CD8-positive, alpha-beta memory T cell (primary cell): ENCODE measurements at places on chromosomes 11 and 22.

DNA sequence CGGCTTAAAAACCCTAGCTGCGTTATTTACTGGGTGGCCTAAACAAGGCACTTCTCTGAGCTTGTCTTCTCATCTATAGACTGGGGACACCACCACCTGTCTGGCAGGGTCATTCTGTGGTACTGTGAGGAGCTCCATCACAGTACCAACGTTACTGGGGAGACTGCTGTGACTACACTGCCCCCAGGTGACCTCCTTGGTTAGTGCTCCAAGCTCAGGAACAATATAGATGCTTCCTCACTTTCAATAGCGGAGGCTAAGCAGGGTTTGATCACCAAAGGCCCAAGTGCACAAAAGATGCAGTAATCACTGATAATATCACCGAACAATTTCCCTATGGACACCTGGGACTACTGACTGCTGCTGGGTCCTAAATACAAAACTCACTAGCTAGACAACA is 18.8 kb downstream of the PRPF19 start:
- no peak overlapping the region for H3K27ac ChIP-seq
- no peaks in the 10 kb centered on the region for H3K4me1 ChIP-seq
- H3K36me3 ChIP-seq: no peaks in the 10 kb centered on the region
- no peaks in the 10 kb centered on the region for H3K27me3 ChIP-seq
- DNase-seq: no peak

- H3K36me3 ChIP-seq: no peaks in the 10 kb centered on the region
- H3K27me3 ChIP-seq: no peaks in the 10 kb centered on the region
- peak overlapping the region; percentile 60 for H3K4me3 ChIP-seq
- DNase-seq: no peak
- H3K4me1 ChIP-seq: peaks cover 9% of the 10 kb centered on the region
- H3K27ac ChIP-seq: peak overlapping the region; percentile 80
These were observed 6.9 kb upstream of the PHRF1 start for GRCh38 chr11:569158-569885.

DNA sequence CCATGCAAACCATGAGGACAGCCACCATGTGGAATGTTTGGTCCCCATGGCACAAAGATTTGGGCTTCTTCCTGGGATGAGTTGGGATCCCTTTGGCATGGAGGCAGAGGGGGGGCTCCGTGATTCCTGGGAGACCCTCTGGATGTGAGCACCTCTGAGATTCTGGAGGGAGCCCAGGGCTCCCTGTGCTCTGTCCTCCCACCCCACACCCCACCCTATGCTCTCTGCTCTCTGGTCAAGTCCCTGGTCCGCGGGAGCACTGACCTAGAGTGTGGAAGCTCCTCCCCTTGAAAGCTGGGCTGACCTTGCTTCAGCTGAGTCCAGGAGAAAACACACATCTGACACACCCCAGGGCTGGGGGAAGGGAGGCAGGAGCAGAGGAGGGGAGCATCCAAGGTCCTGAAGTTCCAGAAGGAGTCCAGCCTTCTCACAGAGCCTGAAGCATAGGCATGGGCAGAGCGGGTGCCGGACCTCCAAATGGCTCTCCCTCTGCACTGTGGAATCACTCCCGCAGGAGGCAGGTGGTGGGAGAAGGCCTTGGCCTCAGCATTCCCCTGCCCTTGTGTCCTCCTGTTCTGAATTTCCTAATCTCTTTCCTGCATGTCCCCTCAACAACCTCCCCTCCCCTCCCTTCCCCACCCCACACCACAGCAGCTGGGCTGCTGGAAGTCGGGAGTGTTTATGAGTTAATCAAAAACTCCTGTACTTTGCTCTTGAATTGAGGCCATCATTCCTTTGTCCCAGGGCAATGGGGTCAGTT is 25.7 kb upstream of the OAF start:
- no peak overlapping the region for H3K4me3 ChIP-seq
- no peaks in the 10 kb centered on the region for H3K4me1 ChIP-seq
- DNase-seq: no peak

DNA sequence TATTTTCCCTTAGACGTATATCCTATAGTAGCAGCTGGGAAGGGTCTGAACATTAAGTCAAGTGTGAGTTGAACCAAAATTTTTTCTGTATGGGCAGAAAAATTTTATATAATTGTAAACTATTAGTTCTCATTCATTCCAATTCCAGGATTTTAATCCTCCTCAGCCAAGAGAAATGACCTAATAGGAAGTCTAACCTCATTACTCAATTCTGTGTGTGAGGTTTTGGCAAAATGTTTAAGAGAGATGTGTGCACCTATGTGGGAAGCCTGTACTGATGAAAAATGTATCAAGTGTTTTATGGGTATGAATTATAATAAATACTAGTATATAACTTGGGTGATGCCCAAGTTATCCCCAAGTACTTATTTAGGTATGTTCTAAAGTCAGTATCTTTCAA is 311.6 kb upstream of the PITPNB start:
- DNase-seq: no peak
- H3K27ac ChIP-seq: no peak overlapping the region
- no peak overlapping the region for H3K4me3 ChIP-seq
- no peaks in the 10 kb centered on the region for H3K4me1 ChIP-seq
- H3K27me3 ChIP-seq: no peaks in the 10 kb centered on the region

- DNase-seq: no peak
- H3K27ac ChIP-seq: no peak overlapping the region
- no peak overlapping the region for H3K4me3 ChIP-seq
- no peaks in the 10 kb centered on the region for H3K4me1 ChIP-seq
- H3K27me3 ChIP-seq: no peaks in the 10 kb centered on the region
These were observed 20.9 kb downstream of the SLC37A2 start for GRCh38 chr11:125084057-125084416.

- no peak overlapping the region for H3K4me3 ChIP-seq
- H3K27me3 ChIP-seq: no peaks in the 10 kb centered on the region
- no peaks in the 10 kb centered on the region for H3K4me1 ChIP-seq
- no peaks in the 10 kb centered on the region for H3K36me3 ChIP-seq
- no peak for DNase-seq
These were observed 24.4 kb upstream of the FSHB start for GRCh38 chr11:30206249-30206996.
